Fibroblast of mammary gland (primary cell): ENCODE measurements at places on chromosomes 3 and 15.

DNA sequence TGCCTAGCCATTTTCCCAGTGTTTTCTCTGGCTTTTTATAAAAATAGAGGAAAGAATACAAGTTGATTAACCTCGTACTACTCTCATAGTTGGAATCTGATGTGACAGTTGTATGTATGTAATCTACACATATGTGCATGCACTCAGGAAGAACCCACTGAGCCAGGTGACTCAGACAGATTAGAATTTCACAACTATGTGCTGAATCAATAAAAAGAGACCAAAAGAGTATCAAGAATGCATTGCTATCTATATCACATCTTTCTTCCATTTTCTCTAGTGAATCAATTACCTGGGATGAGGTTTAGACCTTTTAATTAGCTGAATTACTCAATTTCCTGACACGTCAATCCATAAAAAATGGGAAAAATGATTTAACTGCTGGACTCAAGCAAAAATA lies 319.3 kb upstream of the ATP10A start:
- no peak for DNase-seq

- no peak for DNase-seq
Measured at GRCh38 chr3:12286927-12287726, 1.7 kb upstream of the PPARG start.

DNA sequence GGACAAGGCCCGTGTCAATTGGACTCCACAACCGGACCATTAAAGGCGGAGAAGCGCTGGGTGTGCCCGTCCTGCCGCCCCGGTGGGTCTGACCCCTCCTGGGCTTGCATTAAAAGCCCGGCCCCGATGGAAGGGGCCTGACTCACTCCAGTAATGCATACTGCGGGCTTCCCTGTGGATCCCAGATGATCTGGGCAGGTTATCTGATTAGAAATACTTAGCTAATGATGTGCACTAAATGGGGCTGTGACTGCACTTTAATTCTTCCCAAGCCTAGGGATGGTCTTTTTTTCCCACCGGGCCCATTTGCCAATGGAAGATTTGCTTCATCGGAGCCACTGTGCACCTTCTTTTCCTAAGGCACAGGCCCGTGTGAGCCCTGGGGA lies 124.9 kb downstream of the TMEM266 start:
- no peak for DNase-seq

GRCh38 chr15:89526181-89526580 lies 29.8 kb upstream of the RHCG start:
- DNase-seq: no peak

DNA sequence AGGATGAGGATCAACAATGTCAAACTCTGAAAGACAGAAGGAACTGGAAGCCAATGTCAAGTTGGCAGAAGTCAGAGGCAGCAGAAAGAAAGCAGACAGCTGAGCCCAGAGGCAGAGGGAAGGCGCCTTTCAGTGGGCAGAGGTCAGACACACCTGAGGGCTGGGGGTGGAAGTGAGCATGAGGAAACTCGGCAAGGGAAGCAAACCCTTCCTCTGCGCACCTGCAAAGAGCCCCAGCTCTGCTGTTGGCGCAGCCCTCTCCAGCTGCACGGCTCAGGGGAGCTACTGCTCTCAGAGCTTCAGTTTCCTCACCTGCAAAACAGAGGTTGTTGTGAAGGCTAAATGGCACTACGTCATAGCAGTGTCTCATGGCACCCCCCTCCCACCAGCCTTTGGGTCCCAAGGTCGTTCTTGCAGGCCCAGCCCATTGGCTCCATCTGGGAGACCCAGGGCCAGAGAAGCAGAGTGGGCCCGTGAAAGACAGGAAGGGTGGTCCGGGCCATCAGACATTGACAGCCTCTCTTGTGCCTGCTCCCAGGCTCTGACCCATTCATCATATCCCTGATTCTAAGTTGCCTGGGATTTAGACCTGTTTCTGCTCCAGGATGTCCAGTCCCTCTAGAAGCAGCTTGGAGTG lies 53.3 kb upstream of the SLC6A11 start:
- no peak for DNase-seq

- no peak for DNase-seq
Measured at GRCh38 chr3:172536505-172536904, 13.3 kb upstream of the TNFSF10 start.

DNA sequence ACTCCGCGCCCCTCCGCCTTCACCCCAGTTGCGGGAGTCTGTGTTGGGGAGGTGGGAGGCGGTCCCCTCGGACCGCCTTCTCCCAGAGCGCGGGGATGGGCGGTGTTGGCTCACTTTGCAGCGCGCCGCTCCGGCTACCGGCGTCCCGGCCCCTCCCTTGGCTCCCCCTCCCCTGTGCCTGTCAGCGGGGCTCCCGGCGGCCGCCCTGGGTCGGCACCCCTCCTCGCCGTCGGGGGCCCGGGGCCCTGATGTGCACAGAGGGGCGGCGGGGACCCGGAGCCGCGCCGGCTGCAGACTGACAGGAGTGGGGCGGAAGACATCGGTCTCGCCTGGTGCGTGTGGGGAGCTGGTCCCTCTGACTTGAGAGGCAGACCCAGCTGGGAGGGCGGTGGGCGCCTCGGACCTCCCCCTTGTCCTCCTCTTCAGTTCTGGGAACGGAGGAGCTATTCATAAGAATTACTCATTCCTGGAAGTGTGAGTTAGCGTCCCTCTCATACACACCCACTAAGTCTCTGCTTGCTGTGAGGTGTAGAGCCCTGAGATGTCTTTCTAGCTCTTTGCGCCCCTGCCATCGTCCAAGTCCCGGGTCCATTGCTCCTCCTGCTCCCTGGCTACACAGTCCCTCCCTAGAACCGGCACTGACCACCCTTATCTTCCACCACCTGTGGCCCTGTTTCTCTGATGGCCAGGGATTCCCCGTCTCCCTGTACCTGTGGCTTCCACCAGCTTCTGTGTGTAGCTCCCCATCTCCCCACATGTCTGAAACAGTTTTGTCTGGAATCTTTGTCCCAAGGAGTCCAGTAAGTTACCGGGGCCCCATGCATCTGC lies 42.3 kb upstream of the ROPN1 start:
- peak; percentile 1 for DNase-seq

DNA sequence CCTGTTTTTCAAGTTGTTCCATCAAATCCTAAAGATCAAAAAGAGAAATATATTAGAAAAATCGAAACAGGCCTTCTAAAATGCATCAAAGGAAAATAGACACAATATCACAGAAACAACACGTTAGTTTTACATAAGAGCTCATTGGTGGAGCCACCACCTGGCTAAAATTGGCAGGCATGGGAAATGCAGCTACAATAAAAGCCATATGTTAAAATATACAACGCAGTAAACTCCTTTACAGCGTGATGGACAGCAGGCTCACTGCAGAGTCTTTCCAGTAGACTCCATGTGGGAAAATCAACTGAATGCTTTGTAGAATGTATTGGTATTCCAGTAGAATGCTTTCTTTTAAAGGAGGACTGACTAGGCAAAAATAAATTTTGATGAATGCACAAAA lies 40.9 kb upstream of the MYO5C start:
- no peak for DNase-seq

- no peak for DNase-seq
Measured at GRCh38 chr3:128800241-128801187, 74.5 kb downstream of the RAB7A start.

GRCh38 chr3:43742920-43743319 lies 52.2 kb downstream of the ABHD5 start:
- peak; percentile 72 for DNase-seq

DNA sequence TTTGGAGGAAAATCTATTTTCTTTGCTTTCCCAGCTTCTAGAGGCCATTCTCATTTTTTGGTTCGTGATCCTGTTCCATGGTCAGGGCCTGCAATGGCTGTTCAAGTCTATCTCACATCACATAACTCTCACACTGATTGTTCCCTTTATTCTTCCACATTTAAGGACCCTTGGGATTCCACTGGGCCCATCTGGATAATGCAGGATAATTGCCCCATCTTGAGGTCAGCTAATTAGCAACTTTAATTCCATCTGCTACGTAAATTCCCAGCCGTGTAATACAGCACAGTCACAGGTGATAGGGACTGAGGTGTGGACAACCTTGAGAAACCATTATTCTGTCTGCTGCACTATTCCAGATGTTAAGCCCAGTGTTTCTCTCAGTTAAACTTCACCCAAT lies 311.6 kb upstream of the CNTN4 start:
- DNase-seq: no peak

DNA sequence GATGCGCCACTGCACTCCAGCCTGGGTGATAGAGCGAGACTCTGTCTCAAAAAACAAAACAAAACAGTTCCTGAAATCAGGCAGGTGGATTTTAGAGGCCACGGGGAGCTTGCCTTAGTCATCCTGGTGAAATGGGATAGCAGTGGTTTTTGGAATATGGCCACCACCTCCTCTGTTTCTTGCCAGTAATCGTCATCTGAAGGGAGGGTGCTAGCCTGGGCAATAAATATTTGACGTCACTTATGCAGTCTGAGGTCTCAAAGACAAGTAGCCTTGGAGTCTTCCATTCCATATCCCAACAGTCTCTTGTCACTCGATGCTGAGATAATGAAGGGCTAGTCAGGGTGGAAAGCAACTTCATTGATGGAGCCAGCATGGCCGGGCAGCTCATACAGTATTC lies 55.2 kb downstream of the KCNAB1 start:
- peak; percentile 81 for DNase-seq

- DNase-seq: peak; percentile 34
Measured at GRCh38 chr15:40279437-40280141, 3.3 kb downstream of the ANKRD63 start.

DNA sequence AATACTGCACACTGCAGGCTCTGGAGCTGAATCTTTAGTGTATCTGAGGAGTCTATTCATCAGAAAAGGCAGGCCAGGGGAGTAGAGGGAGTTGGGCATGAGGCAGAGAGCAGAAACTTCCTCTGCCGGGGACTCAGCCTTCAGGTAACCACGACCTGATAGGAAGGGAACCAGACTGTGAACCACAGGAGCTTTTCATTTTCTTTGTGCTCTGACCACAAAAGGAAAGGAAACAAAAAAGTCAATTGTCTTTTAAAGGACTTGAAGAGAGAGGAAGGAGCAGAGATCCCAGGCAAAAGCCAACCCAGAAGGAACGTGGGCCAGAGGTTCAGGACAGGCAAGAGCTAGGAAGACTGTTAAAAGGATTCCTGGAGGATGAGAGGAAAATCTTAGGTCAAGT lies 573.3 kb downstream of the EPHB1 start:
- no peak for DNase-seq

GRCh38 chr3:44988073-44988472 lies 12.0 kb downstream of the EXOSC7 start:
- DNase-seq: no peak

GRCh38 chr3:120341658-120342346 lies 7.4 kb downstream of the LRRC58 start:
- DNase-seq: no peak

GRCh38 chr3:100046986-100047385 lies 67.3 kb downstream of the FILIP1L start:
- DNase-seq: no peak

DNA sequence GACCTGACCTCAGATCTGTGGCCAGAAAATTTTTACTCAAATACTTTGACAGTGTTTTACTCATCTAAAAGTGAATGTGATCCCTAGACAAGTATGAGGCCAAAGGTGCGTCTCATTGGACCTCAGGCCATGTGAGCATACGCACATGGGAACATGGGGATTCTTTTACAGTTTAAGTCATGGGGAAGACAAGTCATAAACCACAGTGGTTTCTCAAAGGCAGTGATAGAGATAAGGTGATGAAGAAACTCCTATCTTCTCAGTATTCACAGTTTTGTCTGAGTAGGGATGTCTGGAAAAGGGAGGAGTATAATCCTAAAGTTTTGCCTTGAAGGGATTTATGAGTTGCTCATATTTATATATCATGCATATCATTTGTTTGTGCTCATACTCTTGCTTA lies 173.8 kb downstream of the FNDC3B start:
- peak; percentile 73 for DNase-seq

GRCh38 chr3:171879472-171879871 lies 36.3 kb downstream of the TMEM212 start:
- DNase-seq: no peak

GRCh38 chr15:97963779-97964178 lies 3.3 kb downstream of the ARRDC4 start:
- no peak for DNase-seq

DNA sequence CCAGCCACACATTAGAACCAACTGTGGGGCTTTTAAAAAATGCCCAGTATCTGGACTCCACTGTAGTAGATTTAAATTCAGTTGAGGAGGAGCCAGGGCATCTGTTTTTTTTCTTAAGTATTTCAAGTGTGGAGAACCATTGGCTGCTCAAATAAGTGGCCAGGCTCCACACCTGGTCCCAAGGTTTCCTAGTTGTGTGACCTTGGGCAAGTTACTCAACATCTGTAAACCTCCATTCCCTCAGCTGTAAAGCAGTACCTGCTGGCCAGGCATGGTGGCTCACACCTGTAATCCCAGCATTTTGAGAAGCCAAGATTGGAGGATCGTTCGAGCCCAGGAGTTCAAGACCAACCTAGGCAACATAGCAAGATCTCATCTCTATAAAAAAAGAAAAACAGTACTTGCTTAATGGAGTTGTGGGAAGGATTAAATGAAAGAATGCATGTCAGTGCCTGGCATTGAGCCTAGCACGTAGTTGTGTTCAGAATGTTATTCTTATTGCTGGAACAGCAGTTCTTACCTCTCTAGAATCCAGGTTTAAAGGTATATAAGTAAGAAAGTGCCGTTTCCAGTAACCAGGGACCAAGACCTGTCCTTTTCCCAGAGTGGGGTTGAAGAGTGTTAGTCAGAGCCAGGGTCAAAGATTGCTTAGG lies 2.0 kb downstream of the PPP1R14D start:
- DNase-seq: no peak

GRCh38 chr15:64004587-64004986 lies 41.7 kb downstream of the DAPK2 start:
- DNase-seq: peak; percentile 68

GRCh38 chr3:13770170-13771169 lies 109.4 kb downstream of the WNT7A start:
- no peak for DNase-seq

DNA sequence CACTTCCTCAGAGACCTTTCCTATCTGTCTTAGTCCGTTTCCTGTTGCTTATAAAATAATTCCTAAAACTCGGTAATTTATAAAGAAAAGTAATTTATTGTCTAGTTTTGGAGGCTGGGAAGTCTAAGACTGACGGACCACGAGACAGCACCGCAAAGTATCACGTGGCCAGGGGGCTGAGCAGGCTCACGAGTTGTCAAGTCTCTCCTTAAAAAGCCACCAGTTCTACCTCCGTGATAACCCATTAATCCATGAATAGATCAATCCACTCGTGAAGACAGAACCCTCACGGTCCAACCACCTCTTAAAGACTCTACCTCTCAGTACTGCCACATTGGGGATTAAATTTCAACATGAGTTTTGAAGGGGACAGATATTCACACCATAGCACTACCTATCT lies 821 bp downstream of the LINS1 start:
- DNase-seq: peak; percentile 37

GRCh38 chr3:111538681-111539083 lies 3.3 kb upstream of the CD96 start:
- peak; percentile 59 for DNase-seq

GRCh38 chr3:124298951-124299350 lies 307.0 kb upstream of the ROPN1 start:
- DNase-seq: no peak

- DNase-seq: no peak
Measured at GRCh38 chr3:126661532-126662364, 6.8 kb upstream of the TXNRD3 start.

GRCh38 chr15:42359249-42359648 lies at the start of gene CAPN3:
Gene CAPN3 (plus strand): TSS chr15:42359501. CDS start chr15:42359806, 305 bp downstream.
- DNase-seq: no peak
